ENCODE measurements at places on chromosomes 7 and 10.

GRCh38 chr10:44989597-44990301 is 11.0 kb upstream of the ZNF22 start:
- no peak for DNase-seq

GRCh38 chr10:125768219-125768855 is 7.3 kb downstream of the MMP21 start:
- no peak for DNase-seq

- no peak for DNase-seq
Measured at GRCh38 chr10:121157998-121158397, 306.8 kb downstream of the WDR11 start.

DNA sequence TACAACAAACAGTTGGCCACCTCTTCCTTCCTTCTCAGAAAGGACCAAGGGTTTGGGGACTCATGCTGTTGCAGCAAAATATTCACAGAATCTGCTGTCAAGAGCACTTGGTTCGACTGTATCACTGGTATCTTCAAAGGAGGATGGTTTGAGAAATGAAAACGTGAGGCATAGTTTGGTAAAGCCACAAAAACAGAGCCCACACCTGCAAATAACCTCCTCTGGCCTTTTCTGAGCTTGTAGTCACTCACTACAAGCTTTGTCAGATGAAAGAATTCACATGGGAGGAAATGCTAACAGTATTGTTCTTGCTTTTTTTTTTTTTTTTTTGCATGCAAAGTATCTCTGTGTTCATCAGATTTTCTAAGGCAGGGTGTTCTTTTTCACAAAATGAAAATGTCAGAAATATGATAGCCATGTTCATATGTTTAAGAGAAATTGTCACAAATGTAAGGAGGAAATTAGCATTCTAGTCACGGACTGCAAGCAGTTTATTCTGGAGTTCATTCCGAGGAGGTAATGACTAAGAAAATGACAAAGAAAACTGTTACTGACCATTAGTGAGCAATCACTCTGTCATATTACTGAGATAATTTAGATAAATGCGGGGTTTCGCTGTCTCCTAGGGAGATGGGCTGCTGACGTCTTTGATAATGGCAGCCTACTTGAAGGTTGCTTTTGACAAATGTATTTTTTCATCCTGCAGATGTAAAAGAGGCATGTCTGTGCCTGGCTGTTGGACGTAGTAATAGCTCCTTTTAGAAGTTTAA is 117.8 kb upstream of the MYO3A start:
- no peak for DNase-seq

- no peak for DNase-seq
Measured at GRCh38 chr10:131215776-131216175, 95.7 kb downstream of the TCERG1L start.

GRCh38 chr7:152894295-152895170 is 135.0 kb downstream of the ACTR3B start:
- DNase-seq, result no peak

Measured in NCI-H2029 treated with DMSO at 0.1 percent for 48 hours (cell line).